ENCODE measurements at places on chromosomes 2 and 18.
A peak's percentile ranks its signal among the peaks of the same experiment; 100 is the strongest.

DNA sequence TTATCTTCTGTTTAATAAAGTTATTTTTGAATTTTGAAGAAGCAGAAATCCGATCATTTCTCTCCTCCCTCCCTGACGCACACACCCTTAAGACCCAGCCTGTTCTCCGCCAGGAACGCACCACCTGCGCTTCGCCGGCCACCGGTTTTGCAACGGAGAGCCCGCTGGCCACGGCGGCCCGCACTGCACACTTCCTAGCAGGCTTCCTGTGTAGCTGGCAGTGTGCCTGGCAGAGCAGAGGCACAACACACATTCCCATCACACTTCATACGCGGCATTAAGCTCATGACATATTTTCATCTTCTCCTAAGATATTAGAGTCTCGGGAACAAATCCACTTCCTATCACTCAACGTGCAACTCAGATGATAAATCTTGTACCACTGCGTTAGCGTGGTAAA, 148.0 kb downstream of the HDAC4 start:
- peak; percentile 75 for DNase-seq

DNA sequence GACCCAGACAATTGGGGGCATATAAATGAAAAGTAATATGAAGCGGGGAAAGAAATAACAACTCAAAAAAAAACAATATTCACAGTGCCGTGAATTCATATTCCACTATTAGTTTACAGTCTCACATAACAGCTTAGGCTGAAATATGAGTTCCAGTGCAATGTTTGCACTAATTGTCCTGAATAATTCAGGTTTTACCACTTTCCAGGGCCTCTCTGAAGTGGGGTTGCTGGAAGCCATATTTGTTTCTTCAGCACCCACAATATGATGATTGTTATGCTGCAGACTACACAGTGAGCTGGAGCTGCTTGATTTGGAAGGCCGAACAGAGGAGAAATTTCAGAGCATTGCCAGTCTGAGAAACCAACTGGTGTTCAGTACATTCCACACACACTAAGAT, 894.5 kb upstream of the ACVR2A start:
- DNase-seq, result no peak

DNA sequence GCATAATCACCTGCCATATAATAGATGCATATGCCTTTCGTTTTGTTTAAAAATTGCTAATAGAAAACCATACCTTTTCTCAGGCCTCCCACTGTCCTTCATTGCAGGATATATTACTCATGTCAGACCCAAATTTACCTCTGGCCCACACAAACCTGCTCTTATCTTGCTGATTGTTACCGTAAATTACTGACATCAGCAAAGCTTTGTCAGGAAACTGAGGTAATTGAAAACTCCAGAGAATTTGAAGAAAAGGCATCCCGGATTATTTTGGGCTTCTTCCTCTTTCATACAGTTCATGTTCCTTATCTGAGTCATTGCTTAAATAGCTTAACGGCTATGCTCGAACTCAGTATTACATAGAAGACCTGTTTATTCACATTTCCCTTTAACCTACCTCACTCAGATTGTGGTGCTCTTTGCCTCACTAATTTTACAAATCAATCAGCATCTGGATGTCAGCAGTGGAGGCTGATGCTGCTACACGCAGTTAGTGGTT, 145.7 kb downstream of the ZEB2 start:
- DNase-seq, result no peak

DNA sequence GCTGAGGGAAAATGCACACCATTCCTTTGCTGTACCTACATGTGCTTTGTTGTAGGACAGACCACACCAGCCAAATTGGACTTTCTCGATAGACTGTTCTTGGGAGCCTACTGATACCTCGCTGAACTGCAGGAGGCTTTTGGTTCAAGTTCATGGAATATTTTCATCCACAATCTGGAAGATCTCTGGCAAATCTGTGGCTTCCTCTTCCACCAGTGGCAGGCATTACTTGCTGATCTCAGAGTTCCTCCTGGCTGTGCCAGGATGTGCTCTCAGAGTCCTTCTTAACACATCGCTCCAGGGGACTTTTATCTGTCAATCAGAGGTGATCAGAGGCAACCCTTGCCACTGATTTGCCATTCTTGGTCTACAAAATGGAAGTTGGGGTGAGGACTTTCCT, 87.7 kb downstream of the PTGR3 start:
- DNase-seq, result no peak

- peak; percentile 42 for DNase-seq
Measured at GRCh38 chr2:97868986-97869721, 126.6 kb downstream of the TMEM131 start.

GRCh38 chr2:190794377-190794776, 86.2 kb upstream of the GLS start:
- DNase-seq, result no peak

DNA sequence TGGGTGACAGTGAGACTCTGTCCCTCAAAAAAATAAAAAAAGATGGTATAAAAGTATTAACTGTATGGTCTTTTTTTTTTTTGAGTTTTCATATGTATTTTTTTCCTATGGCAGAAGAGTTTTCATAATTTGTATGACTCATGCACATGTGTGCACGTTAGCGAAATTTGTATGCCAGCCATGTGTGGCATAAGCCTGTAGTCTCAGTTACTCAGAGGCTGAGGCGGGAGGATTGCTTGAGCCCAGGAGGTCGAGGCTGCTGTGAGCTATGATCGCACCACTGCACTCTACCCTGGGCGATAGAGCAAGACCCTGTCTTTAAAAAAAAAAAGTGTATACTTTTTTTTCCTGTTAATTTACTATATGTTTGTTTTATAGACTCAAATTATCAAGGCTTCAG, 160.8 kb downstream of the TGIF1 start:
- DNase-seq, result no peak

DNA sequence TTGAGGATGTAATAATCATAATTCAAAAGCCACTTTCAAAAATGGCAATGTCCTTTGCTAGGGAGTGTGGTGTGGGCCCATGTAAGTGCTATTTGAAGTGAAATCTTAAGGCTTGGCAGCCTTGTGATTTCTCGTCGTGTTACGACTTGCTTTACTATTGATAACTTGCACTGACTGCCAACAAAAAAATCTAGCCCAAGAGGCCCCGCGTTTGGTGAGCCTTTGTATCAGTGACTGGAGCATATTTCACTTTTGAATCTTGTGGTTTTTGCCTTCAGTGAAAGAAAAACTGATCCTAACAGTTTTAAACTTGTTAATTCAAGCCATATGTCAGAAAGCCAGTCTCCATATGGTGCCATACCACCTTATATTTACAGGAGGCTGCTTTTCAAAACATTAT, 248.0 kb downstream of the TMEM182 start:
- no peak for DNase-seq

GRCh38 chr2:151669585-151670081, 64.6 kb downstream of the NEB start:
- no peak for DNase-seq

DNA sequence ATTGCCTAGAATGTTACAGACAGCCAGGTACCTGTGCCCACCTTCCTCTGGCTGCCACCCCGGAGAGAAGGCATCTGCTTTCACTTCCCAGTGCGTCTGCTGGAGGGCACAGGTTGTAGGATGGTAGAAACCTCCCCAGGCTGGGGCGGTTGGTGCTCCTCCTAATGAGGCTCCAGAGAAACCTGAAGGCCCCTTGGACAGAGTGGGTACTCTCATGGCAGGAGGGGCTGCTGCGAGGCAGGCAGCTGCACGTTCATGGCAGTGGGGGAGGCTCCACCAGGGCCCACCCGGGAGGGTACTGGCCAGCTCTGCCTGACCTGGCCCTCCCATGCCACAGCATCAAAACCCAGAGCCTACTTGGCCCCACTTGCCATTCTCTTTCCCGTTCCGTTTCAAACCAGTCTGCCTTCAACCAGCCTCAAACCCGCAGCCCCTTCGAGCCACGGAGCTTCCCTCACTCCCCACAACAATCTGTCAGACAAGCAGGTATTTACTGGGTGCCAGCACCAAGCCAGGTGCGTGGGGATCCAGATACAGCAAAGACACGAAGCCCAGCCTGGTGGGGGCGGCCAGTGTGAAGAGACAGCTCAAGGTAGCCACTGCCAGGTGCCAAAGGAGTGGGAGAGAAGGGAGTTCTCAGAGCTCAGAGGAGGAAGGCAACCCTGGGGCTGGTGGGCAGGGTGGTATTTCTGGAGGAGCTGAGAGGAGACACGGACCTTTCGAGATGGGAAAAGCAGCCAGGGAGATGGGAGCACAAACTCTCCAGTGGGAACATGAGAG, 229.6 kb downstream of the LOXHD1 start:
- no peak for DNase-seq

GRCh38 chr2:31475692-31476091, 61.1 kb upstream of the XDH start:
- no peak for DNase-seq

- DNase-seq, result no peak
Measured at GRCh38 chr2:239960929-239961661, 64.0 kb downstream of the NDUFA10 start.

GRCh38 chr2:41483982-41484857, 563.6 kb upstream of the PKDCC start:
- DNase-seq, result no peak

DNA sequence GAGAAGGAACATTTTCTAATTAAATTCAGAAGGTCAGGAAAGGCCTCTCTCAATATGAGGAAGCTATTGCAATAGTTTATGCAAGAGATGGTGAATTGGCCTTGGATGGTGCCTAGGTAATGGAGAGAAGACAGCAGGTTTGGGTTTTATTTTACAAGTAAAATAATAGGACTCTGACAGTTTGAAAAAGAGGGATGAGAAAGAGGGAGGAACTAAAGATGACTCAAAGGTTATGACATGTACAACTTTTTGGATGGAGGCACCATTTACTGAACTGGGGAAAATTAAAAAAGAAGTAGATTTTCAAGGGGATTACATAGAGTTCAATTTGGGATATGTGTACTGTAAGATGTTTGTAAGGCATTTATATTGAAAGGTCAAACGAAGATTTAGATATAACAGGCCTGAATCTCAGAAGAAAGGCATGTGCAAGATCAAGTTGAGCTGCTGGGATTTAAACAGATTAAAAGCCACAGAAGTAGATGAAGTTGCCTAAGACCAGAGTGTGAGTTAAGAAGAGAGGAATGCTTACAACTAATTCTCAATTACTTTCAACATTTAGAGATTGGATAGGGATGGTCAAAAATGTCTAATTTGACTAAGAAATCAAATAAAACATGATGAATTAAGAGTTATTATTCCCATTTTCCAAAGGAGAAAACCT, 12.3 kb upstream of the ASNSD1 start:
- DNase-seq, result no peak

DNA sequence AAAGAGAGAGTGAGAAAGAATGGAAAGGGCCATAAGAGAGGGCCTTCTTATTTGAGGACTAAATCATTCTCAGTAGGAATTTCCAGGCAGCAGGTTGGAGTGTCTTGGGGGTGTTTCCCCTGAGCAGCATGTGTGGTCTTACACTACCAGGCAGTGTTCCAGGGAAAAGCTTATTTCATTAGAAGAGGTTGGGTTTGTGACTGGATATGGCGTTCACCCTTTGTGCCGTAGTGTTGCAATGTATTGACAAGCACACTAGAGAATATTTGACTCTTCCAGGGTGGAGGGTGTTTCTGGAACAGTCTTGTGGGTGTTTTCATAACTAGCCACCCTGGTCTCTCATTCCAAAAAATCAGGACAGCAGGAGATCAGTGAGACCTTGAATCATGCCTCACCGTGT, 105.5 kb downstream of the NRP2 start:
- DNase-seq, result no peak

DNA sequence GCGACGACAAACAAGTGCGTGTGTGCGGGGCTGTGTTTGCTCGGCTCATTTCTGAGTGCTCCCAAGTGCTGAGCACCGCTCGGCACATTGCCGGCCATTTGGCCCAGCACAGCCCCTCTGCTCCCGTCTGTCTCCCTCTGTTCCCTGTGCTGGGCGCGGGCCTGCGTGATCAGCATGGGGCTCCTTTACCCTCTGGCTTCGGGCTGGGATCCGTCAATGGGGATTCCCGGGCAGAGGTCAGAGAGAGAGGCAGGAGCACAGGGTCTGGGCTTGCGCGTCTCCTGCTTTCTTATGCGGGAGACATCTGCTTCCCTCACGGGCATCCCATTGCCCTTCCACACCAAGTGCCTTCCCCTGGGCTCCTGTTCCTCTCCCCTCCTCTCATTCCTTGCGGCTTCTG, 234.0 kb downstream of the ACKR3 start:
- no peak for DNase-seq

- DNase-seq, result no peak
Measured at GRCh38 chr2:227515742-227516141, 43.8 kb downstream of the AGFG1 start.

DNA sequence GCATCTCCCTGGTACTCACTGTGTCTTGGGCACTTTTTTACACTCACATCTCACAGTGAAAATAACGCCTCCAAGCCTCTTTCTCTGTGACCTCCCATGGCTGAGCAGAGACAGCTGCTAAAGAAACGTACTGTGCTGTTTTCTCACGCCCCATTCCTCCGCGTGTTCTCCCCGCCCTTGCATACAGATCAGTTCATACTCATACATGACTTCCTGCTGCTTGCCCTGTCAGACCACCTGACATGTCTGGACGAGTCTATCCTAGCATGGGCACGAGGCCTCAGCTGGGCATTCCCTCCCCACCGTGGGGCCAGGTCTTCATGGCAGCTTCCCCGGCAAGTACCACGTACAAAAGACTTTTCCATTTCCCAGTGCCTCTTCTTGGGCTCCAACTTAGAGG, 21.2 kb upstream of the IL1A start:
- no peak for DNase-seq

GRCh38 chr2:26532301-26533250, 54.7 kb upstream of the OTOF start:
- no peak for DNase-seq

DNA sequence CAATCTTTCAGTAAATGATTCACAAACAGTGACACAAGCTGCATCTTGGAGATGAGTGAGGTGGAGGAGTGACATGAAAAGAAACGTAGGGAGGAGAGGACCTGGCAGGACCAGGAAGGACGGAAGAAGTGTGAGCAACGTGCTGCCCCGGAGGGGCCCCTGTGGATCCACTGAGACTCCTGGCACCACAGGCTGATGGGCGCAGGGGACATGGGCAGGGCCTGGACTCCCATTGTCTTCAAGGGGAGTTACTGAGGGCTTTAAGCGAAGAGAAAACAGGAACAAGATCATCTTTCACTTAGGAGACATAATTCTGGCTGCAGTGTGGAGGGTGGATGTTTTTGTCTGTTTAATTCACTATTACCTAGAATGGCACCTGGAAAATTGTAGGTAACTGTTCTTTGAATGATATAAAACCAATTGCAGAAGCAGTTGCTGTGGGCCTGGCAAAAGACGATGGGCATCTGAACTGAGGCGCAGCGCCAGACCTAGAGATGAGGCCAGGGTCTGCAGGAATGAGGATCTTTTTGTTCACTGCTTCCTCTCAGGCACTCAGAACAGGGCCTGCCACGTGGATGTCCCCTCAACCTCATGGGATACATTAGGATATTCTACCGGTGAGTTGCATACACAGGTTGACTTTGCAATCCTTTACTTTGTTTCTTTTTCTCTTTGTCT, 156.4 kb downstream of the TMEM18 start:
- DNase-seq, result no peak
